Cortex of kidney (tissue), 1 donor: ENCODE measurements at places on chromosomes 1 and 21.

DNA sequence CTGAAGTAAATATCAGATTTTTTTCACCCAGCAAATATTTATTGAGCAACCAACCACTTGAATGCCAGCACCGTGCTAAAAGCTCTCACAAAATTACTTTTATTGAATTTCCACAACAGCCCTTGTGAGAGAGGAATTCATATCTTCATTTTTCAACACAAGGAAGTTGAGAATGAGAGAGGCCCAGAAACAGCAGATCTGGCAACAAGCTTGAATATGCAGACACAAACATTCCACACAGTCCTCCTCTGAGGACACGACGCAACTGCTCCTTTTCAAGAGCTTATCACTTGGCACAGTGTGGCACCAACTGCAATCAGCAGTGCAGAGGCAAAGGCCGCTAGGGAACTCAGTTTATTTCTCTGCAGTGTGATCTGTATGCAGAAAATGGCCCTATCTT lies 32.2 kb upstream of the IFNAR2 start:
- no peak for DNase-seq

- DNase-seq = no peak
Measured at GRCh38 chr1:29532751-29533150, 296.4 kb downstream of the PTPRU start.

DNA sequence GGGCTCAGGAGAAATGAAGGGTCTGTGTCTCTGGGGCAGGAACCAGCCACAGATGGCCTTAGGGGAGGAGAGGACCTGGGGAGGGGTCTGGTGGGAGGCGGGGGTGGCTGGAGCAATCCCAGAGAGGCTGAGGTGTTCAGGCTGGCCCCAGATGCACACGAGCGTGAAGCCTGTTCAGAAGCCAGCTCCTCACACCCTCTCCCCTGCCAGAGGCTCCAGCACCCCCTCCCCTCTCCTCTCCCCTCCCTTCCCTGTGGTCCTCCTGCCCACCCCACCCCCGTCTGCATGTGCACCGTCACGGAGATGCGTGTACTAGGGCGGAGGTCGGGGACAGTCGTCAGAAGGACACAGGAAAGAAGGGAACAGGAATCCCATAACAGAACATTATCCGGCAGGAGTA lies 115.0 kb upstream of the COL6A1 start:
- no peak for DNase-seq

DNA sequence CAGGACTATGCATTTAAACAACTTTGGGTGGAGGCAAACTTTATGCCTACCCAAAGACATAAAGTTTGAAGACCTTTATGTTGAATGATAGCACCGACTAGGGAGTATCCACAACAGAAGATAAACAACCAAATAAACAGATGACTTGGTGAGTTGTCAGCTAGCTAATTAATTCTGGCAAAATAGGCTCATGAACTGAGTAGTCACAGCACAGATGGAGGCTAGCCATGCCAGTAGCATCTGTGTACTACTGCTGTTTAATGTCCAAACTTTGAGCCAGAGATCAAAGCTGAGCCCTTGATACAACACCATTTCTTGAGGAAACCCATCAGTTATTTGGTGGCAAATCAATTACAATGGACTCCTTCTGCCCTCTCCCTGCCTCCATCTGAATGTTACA lies 40.3 kb upstream of the CCDC190 start:
- no peak for DNase-seq

- DNase-seq = no peak
Measured at GRCh38 chr1:182149411-182149965, 88.0 kb upstream of the ZNF648 start.

GRCh38 chr1:203544978-203545816 lies 51.2 kb downstream of the OPTC start:
- DNase-seq = no peak

DNA sequence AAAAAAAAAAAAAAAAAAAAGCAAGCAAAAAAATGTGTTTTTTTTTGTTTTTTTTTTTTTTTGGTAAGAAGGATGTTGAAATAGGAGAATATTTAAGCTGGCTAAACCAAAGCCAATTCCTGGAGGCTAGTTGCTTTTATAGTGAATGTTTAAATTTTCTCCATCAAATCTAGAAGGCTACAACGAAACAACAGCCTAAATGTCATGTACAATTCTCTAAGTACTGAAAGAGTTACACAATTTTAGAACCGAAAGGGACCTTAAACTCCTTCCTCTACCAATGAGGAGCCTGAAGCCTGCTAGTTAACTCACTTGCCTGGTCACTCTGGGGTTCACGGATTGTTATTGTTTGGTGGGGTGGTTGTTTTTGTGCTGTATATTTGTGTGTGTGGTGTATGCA lies 3.5 kb downstream of the WLS start:
- no peak for DNase-seq

DNA sequence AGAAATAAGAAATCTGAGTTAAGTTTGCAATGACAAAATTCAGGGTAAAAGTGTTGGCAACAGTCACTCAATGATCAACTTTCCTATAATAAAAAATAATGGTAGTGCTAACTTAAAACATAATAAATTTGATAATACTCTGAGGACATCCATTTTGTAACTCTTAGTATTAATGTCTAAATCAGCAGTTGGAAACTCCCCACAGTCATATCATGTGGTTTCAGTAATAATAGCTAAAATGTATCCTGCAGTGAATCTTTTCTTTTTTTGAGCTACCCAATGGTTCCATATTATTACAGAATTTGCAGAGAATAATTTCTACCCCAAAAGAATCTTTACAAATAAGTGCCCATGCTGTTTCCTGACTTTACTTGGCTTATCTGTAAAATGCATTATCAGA lies 286.7 kb downstream of the PTPRC start:
- DNase-seq = no peak

DNA sequence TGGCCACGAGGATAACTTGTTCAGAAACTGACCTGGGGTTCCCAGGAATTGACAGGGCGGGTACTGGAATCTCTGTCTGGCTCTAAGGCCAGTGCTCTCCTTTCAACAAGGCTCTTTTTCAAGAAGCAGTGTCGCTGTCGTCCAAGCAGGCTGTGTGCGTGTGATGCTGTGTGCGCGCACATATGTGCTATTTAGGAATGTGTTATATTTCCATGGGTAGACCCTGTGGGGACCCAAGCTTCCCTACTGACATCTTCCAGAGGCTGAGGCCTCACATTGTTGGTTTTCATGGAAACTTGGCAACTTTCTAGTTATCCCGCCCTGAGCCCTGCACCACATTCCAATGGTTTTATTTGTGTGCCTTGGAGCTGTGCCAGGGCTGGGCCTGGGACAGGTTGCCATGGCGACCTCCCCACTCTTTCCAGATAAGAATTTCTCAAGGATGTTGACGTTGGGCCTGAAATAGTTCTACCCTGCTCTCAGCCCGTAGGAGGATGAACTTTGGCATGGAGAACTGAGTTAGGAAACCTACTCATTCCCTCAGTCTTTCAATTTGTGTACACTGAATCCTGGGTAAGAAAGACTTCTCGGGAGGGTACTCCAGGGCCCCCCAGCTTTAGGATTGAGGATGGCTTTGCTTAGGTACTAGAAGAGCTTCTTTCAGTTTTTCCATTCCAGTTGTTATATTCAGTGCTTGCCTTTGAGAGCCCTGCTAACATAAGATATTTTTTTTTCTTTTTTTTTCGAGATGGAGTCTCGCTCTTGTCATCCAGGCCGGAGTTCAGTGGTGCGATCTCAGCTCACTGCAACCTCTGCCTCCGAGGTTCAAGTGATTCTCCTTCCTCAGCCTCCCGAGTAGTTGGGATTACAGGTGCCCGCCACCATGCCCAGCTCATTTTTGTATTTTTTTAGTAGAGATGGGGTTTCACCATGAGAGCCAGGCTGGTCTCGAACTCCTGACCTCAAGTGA lies 38.8 kb upstream of the SRSF10 start:
- no peak for DNase-seq

DNA sequence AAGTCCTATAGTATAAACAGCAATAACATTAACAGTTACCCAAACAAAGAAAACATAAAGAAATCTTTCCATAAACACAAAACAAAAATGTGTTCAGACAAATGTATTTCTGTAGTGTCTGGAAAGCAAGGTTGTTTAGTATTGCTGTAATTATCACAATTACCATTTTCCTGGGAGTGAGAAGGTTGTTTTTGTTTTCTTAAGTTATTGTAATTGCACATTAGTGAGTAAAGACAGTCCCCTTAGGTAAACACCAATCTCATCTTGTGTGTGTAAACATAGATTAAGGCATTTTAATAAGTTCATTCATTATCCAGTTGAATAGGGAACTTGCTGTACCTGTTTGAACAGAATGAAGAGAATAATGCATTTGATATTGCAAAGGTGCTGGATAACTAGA lies 356.9 kb upstream of the ADGRL4 start:
- no peak for DNase-seq

GRCh38 chr1:51981555-51981954 lies 8.9 kb downstream of the RAB3B start:
- DNase-seq = no peak

GRCh38 chr1:31665234-31665878 lies 20.7 kb upstream of the PEF1 start:
- no peak for DNase-seq

- no peak for DNase-seq
Measured at GRCh38 chr1:21457654-21458053, 17.7 kb downstream of the NBPF3 start.

- no peak for DNase-seq
Measured at GRCh38 chr1:84379138-84379916, 19.0 kb upstream of the DNASE2B start.

DNA sequence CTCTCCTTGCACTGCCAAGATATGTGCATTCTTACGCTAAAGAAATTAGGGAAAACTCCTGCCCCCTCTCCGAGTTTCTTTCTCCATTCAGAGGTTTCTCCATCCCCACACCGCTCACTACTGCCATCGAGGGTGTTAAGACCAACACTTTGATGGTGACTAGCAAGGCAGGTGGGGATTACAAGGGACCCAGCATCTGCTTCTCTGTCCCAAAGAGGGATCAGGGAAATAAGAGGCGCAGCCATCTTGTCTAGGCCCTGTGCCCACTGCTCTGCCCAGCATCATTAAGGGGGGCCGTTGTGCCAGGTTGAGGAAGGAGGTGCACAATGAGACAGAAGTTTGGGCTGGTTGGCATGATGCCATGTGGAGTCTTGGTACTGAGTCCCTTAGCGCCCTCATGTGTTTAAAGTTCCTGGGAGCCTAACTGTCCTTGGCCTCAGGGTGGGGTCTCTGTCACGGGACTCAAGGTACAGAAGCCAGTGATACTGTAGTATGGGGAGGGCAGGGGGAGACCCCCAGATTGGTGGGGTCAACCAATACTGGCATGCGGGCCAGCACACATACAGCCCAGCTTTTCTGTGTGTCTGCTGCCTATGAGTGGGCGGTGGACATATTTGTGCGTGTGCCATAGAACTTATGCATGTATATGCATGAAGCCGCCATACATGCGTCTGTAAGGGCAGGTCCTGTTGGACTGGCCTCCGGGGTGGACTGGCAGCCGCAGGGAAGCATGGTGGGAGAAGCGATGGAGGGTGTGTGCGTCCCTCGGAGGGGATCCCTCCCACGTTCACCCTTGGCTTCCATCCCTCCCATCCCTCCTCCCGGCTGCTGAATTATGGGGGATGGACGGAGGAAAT lies 5.5 kb downstream of the EFNA3 start:
- no peak for DNase-seq
